ENCODE measurements at places on chromosomes 2 and 18.

- DNase-seq = no peak
Measured at GRCh38 chr2:15554525-15555218, 6.5 kb downstream of the NBAS start.

GRCh38 chr2:95056044-95056443 is 30.5 kb downstream of the MAL start:
- no peak for DNase-seq

- DNase-seq = no peak
Measured at GRCh38 chr18:13496691-13497281, 229.6 kb downstream of the FAM210A start.

- no peak for DNase-seq
Measured at GRCh38 chr2:217877866-217878265, 124.9 kb downstream of the TNS1 start.

- no peak for DNase-seq
Measured at GRCh38 chr18:36578871-36579710, 249.7 kb downstream of the TPGS2 start.

DNA sequence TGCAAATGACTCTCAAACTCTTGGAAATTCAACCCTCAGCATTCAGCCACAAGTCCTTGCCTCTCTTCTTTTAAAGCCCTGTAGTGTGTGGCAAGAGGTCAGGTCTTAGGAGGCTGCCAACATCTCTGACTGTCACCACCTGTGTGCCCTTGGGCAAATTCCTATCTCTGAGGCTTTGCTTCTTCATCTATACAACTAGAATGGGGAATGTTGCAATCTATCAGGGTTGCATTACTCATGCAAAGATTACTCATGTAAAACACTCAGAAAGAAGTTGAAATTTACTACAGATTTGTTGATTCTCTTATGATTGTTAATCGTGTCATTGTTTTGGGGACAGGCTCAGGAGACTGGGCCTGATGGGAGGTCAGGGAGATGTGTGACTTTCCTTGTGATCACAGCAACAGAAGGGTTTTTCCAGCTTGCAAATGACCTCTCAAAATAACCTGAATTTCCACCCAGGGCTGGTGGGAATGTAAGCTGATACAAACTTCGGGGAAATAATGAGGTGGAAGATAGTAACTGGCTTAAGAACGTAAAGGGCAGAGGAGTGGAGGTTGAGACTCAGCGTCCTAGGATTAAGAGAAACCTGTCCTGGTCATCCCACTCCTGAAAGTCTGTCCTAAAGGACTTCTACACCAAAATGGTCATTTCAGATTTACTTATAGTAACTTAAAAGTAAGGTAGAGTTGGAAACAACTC is 32.1 kb upstream of the SIGLEC15 start:
- no peak for DNase-seq

DNA sequence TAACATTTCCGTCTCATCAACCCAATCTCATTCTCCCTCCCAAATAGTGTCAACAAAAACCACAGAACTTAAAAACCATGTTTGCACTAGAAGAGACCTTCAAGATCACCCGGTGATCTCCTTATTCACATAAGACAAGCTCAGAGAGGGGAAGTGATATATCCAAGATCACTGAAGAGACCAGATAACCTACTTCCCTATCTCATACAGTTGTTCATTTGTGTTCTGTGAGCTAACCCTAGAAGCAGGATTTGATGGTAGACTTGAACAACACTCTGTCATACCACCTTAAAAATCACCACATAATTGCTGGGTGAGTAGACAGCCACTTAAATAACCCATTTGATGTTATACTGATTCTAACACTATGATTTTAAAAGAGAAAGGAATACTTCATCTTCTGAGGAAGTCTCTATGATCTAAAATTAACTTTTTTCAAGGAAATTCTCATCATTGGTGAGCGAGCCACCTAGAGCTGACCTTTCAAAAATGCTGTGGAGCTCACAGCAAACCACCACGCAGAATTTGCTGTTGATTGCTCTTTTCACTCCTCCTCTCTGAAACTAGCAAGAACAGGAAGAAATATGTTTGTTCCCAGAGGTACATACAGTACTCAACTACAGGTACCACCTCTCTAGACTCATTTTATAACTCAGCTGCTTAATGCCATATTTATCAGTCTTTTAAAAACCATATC is 15.1 kb downstream of the AAK1 start:
- no peak for DNase-seq

- no peak for DNase-seq
Measured at GRCh38 chr2:100365434-100365833, 43.1 kb upstream of the LONRF2 start.

- no peak for DNase-seq
Measured at GRCh38 chr2:96525211-96525507, 11.4 kb upstream of the ARID5A start.

DNA sequence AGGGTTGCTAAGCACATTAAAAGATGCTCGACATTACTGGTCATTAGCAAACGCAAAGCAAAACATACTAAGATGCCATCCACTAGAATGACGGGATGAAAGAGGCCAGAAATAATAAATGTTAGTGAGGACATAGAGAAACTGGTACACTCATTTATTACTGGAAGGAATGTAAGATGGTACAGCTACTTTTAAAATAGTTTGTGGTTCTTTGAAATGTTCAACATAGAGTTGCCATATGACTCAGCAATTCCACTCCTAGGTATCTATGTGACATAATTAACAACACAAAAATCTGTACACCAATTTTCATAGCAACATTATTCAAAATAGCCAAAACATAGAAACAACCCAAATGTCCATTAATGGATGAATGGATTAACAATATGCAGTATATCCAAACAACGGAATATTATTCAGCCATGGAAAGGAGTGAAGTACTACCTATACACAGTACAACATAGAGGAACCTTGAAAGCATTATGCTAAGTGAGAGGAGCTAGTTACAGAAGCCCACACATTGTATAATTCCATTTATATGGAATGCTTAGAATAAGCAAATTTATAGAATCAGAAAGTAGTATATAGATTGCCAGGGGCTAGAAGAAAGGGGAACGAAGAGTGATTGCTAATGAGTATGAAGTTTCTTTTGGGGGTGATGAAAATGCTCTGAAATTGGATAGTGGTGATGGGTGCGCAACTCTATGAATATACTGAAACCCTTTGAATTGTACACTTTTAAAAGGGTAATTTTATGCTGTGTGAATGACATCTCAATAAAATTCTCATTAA is 61.9 kb upstream of the IL1R1 start:
- no peak for DNase-seq

DNA sequence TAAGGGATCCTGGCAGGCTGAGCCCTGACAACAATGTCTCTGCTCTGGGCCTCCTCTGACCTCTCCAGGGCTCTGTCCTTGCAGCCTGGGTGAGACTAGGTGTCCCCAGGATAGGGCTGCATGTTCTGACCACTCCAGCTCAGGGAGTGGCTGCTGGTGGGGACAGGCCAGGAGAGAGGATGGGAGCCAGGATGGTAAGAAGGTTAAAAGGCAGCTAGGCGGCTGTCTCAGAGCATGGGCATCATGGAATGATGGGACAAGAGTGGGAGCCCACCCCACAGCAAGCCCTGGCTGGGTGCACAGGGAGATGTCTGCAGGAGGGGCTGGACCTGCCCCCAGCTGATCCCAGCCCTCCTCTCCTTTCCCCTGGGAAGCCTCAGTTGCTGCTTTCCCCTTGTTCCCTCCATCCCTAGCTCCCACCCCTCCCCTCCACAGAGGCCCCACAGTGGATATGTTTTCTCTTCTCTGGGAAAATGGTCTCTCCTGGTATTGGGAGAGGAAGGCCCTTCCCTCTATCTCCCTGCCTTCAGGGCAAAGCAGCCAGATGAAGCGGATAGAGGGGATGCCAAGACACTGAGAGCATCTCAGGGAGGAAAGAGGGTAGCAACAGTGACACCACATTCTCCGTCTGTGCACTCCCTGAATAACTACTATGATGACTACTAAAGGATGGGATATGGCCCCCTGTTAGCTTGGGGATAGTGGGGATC is 334.3 kb downstream of the DYSF start:
- DNase-seq = no peak

GRCh38 chr2:64114912-64115277 is 29.3 kb downstream of the PELI1 start:
- no peak for DNase-seq

GRCh38 chr2:23323198-23323916 is 61.6 kb upstream of the KLHL29 start:
- DNase-seq = no peak

DNA sequence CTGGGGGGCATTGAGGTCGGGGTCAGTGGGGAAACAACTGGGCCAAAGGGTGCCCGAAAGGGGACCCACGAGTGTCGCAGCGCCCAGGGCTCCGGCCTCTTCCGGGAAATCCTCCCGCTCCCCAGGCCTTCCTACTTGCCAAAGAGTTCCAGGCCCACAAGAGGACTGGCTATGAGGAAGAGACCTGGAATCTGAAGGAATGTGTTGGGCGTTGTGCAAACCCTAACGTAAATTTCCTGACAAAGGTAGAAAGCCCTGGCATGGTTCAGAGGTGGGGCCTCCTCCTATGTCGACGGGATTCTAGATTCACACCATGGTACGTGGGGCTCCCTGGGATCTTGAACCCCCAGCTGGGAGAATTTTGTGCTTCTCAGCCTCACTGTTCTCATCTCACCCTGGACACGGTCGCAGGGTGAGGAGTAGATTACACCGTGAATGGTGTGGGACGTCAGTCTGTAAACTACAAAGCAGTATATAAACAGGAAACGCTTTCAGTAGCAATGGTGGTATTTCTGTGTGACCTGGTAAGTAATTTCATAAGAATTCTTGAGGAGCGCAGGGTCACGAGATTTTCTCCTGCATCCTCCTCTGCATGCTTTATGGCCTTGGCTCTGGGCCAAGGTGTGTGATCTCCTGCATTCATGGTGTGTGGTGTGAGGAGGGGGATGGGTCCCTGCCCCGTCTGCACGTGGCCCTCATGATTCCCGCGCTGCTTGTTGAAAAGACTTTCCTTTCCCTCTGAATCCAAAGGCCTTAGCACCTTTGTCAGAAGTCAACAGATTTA is 868 bp downstream of the HSBP1L1 start:
- no peak for DNase-seq

- no peak for DNase-seq
Measured at GRCh38 chr2:119136093-119136492, 22.5 kb downstream of the C1QL2 start.

- DNase-seq = no peak
Measured at GRCh38 chr2:206218796-206219499, 55.5 kb upstream of the ZDBF2 start.

GRCh38 chr2:239957681-239958472 is 67.3 kb downstream of the NDUFA10 start:
- no peak for DNase-seq

Measured in stimulated activated CD8-positive, alpha-beta memory T cell treated with anti-CD3 and anti-CD28 coated beads, Interleukin-7, amount 100 ng/mL, for 1 hour (primary cell).